Activated CD4-positive, alpha-beta T cell treated with anti-CD3 and anti-CD28 coated beads, Interleukin-2, amount 50 U/mL, for 4 hours (primary cell): ENCODE measurements at places on chromosomes 4 and X.

- DNase-seq = no peak
These were observed 144.0 kb downstream of the FNIP2 start for GRCh38 chr4:158912806-158913205.

DNA sequence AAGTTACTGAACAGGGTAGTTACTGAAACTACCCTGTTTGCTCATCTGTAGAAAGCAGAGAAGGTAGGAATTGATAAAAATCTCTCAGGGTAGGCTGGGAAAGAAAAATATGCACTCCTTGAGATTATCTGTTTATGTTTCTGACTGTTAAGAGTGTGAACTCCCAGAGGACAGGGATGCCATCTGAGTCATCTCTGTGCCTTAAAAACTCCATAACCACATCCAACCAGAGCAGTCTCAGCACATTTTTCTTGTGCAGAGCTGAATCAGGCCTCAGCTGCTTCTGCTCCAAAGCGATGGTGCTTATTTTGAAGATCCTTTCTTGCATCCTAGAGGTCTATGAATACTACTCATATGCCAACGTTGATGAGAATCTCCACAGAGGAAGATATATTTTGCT lies 9.9 kb downstream of the CENPVL3 start:
- DNase-seq = no peak

GRCh38 chr4:11842620-11843263 lies 414.0 kb upstream of the HS3ST1 start:
- DNase-seq = no peak

DNA sequence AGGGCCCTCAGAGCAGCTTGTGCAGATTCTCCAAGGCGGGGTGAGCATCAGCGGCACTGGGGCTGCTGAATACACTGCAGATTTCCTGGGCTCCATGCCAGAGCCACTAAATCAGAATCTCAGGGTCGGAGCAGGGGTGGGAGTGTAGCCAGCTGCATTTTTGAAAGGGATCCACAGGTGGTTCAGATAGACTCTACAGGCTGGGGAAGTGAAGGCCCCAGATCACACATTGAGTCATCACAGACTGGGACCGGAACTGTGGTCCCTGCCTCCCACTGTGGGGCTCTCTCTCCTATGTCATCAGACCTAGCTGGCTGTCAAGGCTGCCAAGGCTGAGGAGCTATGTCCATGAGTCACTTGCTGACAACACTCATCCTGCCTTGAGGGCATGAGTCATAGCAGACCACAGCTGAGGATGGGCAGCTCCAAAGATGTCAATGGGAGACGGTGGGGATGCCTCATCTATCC lies 162.3 kb upstream of the MAMLD1 start:
- DNase-seq = no peak

DNA sequence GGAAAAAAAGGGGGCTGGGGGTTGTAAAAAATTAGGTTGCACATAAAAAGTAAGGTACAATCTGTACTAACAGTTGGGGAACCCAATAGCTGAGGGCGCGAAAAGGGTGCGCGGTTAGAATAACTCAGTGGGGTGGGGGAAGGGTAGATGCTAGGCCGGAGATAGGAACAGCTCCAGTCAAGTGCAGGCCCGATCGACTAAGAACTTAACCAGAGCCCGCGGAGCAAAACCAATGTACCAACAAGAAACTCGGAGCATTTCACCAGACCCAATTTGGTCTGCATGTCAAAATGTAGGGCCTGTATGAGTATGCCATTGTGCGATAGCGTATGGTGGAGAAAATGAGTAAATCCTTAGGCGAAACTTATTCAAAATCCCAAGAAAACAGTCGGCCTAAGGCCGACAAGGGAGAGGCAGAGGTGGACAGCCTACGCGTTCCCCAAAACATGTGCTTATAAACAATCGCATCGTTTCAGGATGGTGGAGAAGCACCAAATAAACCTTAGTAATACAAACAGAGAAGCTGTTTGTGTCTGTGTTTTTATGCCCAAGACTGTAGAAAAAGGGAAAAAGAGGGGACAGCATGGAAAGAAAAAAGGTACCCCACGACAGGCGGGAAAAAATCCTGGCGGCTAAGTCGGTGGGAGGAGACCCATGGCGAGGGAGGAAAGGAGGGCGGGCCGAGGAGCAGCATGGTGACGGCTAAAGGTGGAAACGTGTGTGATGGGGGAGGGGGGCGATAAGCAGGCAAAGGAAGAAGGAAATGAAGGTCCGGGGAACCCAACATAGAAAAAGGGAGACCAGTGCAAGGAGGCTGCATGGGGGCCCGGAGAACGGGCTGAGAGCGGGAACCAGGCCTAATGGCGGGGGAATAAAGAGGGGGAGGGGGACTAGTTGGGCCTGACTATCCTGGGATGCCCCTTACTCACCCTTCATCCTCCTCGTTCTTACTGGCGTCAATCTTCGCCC lies 990 bp downstream of the HNRNPD start:
- peak; percentile 56 for DNase-seq

DNA sequence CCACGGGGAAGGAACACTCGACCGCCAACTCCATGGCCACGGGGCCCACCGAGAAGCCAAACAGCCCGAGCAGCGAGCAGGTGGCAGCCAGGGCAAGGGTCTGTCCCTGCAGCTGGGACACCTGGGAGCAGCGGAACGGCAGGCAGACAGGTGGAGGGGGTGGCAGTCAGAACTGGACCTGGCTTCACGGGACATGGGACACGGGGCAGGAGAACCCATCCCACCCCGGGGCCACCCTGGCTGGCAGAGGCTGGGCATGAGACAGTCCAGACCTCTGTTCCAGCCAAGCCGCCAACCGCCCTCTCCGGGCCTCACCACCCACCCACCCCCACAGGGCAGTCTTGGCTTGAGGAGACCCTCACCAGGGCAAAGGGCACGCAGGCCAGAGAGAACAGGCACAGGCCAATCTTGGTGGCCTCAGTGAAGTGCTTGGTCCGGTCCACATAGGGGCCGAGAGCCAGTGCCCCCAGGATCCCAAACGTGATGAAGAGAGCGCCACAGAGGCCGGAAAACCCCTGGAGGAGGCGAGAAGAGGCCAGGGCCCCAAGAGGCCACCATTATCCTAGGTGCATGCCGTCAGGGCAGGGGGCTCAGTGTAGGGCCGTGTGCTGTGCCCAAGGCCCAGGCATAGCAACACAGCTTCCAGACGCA lies 5.6 kb downstream of the SLC49A3 start:
- no peak for DNase-seq

GRCh38 chrX:155774387-155774786 lies 106.8 kb upstream of the VAMP7 start:
- no peak for DNase-seq

DNA sequence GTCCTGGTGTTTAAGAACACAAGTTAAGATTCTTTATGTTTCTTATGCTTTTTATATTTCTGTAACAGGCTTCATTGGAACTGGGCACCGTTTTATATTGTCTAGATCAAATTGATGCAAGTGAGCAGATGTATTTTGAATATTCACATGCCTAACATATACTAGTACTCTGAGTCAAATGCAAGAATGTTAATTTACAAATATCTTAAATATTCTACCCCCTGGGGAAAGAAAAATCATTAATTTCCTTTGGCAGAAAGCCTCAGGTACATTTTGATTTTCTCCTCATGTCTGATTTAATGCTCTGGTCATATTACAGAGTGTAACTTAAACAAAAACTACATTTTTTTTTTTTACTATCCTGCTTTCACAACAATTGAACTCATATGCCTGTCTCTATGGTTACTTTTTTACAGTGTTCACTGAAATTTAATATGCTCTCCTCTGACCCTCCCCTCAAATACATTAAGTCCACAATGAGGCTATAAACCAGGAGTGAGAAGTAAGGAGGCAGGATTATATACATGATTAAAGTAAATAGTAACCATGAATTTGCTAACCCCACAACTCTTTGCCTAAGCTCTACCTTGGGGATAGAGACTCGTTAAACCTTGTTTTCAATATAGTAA lies 2.4 kb upstream of the NSUN7 start:
- no peak for DNase-seq

- no peak for DNase-seq
These were observed 499.5 kb downstream of the ANKRD50 start for GRCh38 chr4:124212815-124213630.

- no peak for DNase-seq
These were observed 19.1 kb downstream of the PRIMPOL start for GRCh38 chr4:184668511-184669114.

DNA sequence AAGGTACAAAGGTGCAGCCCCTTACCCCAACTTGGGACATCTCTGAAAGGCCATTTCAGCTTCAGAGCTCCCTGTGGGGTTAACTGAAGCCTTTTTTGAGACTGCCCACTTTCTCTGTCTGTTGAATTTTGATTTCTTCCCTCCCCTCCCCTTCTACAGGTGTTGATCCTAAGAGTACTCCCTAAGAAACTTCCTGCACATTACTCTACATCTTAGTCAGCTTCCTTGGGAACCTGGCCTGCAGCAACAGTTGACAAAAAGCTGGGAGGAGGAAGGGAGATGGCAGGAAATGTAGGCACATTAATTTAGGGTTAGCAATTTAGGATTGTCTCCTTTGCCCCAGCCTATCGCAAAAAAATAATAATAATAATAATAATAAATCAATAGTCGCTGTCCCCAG lies 1.2 kb upstream of the IDS start:
- DNase-seq = no peak

GRCh38 chrX:53681661-53682060 lies 4.9 kb downstream of the HUWE1 start:
- DNase-seq = no peak

DNA sequence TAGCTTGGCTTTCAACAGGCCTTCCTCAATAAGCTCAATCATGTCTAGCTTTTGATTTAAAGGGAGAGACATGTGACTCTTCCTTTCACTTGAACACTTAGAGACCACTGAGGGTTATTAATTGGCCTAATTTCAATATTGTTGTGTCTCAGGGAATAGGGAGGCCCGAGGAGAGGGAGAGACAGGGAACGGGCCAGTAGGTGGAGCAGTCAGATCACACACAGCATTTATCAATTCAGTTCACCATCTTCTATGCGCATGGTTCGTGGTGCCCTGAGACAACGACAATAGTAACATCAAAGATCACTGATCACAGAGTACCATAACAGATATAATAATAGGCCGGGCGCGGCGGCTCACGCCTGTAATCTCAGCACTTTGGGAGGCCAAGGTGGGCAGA lies 17.8 kb downstream of the ZNF81 start:
- peak; percentile 18 for DNase-seq

DNA sequence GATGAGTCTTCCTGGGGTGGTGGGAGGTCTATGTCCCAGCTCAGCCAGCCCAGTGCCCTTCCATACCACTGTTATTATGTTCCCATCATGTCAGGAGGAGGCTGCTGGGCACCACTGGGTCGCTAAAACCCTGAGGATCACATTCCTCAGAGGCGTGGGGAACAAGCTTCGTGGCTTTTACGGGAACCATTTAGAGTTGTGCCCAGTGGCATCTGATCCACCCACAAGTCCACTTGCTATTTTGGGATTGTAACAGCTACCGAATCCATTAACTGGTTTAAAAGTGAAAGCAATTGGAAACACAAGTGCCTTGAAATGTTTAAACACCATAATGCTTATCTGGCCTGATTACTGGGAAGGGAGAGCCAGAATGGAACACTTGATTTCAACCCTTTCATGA lies 13.1 kb upstream of the CCKAR start:
- DNase-seq = no peak

DNA sequence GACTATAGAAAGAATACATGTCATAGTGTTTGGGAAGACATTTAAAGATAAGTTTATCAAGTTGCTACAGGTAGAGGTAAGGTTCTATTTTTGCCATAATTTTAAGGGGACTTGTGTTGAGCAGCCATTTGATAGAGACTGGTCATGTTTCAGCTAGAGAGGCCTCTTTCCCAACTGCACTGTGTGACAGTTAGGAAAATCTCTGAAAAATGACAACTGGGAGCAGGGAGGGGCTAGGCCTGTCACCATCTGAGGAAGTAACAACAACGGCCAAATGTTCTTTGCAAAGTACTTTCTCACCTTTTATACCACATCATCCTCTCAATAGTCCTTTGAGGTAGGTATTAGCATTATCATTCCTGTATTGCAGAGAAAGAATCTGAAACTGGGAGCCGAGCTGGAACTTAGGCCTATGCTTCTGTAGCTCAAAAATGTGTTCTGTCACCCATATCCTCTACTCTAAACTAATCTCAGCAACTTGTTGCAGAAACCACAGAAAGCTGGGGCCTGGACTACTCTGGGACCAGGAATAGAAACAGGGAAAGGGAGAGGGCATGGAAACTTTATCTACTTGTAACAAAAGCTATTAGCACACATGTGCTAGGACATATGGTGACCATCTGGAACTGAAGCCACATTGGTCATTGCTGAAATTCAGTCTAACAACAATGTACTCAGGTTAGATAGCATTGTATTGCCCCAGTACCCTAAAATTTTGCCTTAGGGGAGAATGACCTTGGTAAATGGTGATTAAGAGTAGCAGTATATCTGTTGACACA lies 198.9 kb downstream of the MID1IP1 start:
- no peak for DNase-seq

DNA sequence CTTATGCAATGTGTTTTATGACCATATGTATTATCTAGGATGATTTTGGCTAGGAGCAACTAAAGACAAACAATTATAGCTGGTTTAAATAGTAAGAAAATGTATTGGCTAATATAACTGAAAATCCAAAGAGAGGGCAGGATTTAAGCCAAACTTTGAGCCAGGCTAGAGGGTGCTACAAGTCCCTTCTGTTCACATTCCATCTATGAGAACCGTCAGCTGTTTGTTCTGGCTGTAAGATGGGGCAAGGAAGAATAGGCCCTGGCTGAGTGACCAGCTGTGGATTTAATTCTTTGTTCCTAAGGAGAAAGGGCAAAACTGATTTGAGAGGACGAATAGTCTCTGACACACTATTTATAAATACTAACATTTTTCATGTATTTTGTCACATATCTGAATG lies 79.2 kb upstream of the UGT8 start:
- DNase-seq = no peak

DNA sequence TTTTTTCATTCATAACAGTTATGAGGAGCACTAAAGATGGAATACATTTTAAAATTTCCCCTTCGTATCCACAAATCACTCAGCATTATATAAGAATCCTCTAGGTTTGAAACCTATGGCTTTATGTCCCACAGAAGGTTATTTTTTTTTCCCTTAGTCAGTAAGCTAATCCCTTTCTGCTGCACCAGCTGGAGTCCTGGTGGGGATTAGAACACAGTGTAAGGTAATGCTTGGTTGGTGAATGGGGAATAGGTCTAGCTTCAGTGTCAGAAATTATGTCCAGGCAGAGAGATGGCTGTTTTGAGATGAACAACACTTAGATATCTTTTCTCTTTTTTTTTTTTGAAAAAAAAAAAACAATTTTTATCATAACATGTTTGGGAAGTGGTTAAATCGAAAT lies 116.6 kb downstream of the RASGEF1B start:
- DNase-seq = no peak
